Activated naive CD4-positive, alpha-beta T cell treated with anti-CD3 and anti-CD28 coated beads for 36 hours (primary cell): ENCODE measurements at places on chromosomes 16 and 17. TPM values are rescaled to one million over a fixed set of nuclear protein-coding genes. Genes with fewer than 3 reads are reported as not detected.
A peak's percentile ranks its signal among the peaks of the same experiment; 100 is the strongest.

Gene ABCA5
- 14.3 TPM for total RNA-seq

GRCh38 chr17:28888832-28889231 is 8.7 kb downstream of the FLOT2 start:
- H3K36me3 ChIP-seq = peaks cover 15% of the 10 kb centered on the region
- H3K27ac ChIP-seq = no peak overlapping the region
- peaks cover 42% of the 10 kb centered on the region for H3K4me1 ChIP-seq
- no peak for DNase-seq
- H3K27me3 ChIP-seq = no peaks in the 10 kb centered on the region

DNA sequence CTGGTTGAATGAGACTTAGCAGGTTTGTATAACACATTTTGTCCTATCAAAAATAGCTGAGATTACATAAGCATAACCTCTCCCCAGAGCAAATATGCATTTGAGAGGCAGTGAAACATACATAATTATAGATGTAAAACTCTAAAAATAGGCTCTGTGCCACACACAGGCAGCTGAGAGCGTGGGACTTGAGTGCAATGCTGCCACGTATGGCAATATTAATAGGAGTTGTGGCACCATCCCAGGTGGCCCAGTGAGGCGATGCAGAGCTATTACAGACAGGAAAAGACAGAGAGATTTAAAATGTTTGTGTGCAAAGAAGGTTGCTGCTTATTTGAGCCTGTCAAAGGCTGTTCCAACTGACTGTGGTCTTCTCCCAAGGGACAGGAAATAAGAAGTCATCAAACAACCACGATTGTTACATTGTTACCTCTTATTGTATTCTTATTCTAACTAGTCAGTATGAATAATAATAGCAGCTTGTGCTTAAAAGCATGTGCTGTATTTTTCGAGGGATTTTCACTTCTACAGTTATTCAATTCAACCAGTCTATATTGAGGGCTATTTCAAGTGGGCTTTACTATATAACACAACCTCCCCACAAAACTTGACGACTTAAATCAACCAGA is 116.5 kb downstream of the SALL1 start:
- H3K36me3 ChIP-seq = no peaks in the 10 kb centered on the region
- peaks cover 8% of the 10 kb centered on the region for H3K27me3 ChIP-seq
- H3K4me1 ChIP-seq = no peaks in the 10 kb centered on the region
- H3K27ac ChIP-seq = no peak overlapping the region
- DNase-seq = no peak

DNA sequence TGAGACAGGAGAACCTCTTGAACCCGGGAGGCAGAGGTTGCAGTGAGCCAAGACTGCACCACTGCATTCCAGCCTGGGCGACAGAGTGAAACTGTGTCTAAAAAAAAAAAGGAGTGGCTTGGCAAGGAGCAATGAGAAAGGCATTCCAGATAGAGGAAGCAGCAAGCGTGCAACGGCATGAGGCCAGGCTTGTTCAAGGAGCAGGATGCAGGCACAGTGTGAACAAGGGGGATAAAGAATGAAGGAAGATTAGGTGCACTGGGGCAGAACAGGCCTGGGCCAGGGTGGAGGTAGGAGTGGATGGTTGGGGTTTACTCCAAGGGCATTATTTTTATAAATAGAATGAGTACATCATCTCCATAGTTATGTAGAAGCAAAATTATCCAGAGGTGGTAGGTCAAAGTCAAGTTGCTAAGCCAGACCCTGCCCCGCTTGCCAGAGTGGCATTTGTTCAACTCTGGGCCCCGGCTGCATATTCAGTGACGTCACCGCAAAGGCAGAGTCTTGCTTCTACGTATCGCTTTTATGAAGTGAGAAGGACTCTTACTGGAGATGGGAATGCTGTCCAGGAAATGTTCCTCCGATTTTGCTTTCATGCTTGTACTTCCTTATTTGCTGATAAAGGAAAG is 100.2 kb downstream of the KATNIP start:
- DNase-seq = no peak
- H3K4me3 ChIP-seq = no peak overlapping the region
- H3K36me3 ChIP-seq = peaks cover 2% of the 10 kb centered on the region
- no peaks in the 10 kb centered on the region for H3K4me1 ChIP-seq

GRCh38 chr16:67976205-67976604 is 4.1 kb downstream of the DPEP3 start:
- no peak overlapping the region for H3K4me3 ChIP-seq
- H3K27ac ChIP-seq = no peak overlapping the region

GRCh38 chr17:31391496-31391949 is at the start of gene RAB11FIP4:
Gene RAB11FIP4 (plus strand): TSS chr17:31391675. CDS start chr17:31391853, 178 bp downstream.
- peak; percentile 20 for DNase-seq
- H3K27ac ChIP-seq = no peak within 1 kb of the TSS
- peak within 1 kb of the TSS; percentile 70 for H3K4me3 ChIP-seq
- H3K27me3 ChIP-seq = peaks cover 47% of the 10 kb centered on the region
- peaks cover 3% of the 10 kb centered on the region for H3K4me1 ChIP-seq
- no peaks in the 10 kb centered on the region for H3K36me3 ChIP-seq

- H3K36me3 ChIP-seq = no peaks in the 10 kb centered on the region
- no peak overlapping the region for H3K27ac ChIP-seq
- no peaks in the 10 kb centered on the region for H3K4me1 ChIP-seq
- peak; percentile 85 for DNase-seq
These were observed 7.8 kb upstream of the PDK2 start for GRCh38 chr17:50087246-50087911.
